CD4-positive, alpha-beta T cell treated with Interleukin-12 subunit alpha and Interleukin-12 subunit beta, for 1 hour (primary cell): ENCODE measurements at places on chromosomes 3 and 15.

DNA sequence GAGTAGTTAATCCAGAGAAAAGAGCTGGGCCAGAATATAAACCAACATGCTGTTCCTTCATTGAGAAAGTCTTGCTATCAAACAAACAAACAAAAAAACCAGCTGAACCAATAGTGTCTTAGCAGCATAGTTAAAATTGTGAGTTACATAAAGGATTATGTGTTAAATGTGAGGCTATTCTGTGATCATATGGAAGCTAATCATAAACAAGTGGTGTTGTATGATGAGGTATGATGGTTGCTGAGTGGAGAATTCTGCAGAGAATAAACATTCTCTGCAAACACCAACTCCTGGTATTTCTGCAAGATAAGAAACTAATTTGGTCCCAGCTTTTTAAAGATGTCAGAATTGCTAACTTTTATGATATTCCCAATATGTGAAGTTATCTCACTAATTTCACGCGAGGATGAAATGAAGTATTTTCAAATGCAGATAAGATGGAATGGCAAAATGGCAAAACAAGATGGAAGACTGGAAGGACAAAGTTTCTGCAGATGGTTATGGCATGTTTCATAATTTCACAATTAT, 22.9 kb upstream of the SPESP1 start:
- DNase-seq: no peak

DNA sequence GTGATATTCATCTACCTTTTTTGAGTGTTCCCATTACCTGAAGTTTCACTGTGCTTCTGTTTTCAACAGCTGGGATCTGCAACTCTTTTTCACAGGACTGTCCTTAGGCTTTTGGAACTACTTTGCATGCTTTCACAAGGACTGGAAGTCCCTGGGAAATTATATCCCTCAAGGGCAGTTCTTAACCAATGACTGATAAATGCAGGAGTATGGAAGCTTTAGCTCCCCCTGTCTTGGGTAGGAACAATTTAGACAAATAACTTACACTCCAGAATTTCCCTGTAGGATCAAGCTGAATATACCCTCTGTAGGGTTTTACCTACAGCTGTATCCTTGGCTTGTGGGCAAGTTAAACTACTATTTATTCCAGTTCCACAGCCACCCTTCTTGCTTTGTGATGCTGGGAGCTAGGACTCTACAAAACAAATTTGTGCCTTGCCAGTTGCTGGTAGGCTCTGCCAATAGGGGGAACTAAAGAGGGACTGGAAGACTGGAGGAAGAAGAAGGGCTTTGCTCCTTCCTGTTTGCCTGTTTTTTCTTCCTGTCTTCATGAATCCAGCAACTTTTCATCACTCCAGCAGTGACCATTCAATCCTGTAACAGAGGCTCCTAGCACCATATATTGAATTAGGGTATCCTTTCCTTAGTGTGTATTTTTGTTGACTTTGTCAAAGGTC, 6.8 kb upstream of the ZNF280D start:
- peak; percentile 12 for DNase-seq

DNA sequence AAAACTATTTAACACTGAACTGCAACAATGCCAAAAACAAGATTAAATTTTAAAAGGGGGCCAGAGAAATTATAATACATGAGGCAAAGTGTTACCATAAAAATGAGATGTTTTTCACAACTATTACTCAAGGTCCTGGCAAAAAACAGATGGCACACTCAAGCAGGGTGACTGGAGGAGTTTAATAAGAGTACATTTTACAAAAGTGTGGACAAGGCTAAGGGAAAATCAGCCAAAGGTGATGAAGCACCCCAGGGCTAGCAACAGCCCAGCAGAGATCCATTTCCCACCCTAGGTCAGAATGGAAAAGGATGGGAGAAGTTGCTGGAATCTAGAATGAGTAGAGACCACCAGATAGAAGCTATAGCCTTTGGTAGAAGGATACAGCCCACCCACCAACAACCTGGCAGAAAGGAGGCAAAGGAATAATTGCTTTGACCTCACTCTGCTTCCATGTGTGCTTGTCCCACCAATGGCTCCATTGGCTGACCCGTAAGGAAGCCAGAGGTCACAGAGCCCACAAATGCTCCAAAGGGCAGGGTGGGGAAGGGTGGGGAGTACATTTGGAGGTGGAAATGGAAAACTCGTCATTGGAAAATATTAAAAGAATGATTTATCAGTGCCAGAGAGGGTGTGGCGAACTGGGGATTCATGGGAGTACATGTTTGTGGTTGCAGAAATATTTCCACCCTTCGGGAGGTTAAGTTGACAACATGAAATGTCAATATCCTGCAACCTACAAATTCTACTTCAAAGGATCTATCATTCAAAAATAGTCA, 161.0 kb upstream of the UBE2E2 start:
- no peak for DNase-seq

- DNase-seq: no peak
Measured at GRCh38 chr3:76242886-76243753, 457.8 kb upstream of the ZNF717 start.

- no peak for DNase-seq
Measured at GRCh38 chr3:46087871-46088270, 60.6 kb upstream of the XCR1 start.

GRCh38 chr15:37007301-37007700, 93.0 kb downstream of the MEIS2 start:
- no peak for DNase-seq

DNA sequence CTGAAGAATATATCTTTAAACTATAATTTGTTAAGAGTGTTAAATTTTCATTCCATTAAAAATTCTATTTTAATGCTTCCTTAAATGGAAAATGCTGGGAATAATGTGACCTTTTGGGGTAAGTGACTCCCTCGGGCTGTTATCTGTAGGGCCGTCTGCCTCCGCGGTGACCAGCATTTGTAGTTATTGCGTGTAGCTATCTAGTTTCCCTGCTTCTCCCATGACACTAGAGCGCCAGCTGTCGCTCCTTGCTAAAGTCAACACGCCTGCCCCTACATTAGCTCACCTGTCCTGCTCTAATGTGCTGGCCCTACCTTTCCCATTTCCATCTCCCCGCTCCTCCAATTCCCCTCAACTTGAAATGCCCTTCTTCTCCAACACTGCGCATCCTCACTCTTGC, 12.4 kb upstream of the CHRM5 start:
- DNase-seq: no peak

DNA sequence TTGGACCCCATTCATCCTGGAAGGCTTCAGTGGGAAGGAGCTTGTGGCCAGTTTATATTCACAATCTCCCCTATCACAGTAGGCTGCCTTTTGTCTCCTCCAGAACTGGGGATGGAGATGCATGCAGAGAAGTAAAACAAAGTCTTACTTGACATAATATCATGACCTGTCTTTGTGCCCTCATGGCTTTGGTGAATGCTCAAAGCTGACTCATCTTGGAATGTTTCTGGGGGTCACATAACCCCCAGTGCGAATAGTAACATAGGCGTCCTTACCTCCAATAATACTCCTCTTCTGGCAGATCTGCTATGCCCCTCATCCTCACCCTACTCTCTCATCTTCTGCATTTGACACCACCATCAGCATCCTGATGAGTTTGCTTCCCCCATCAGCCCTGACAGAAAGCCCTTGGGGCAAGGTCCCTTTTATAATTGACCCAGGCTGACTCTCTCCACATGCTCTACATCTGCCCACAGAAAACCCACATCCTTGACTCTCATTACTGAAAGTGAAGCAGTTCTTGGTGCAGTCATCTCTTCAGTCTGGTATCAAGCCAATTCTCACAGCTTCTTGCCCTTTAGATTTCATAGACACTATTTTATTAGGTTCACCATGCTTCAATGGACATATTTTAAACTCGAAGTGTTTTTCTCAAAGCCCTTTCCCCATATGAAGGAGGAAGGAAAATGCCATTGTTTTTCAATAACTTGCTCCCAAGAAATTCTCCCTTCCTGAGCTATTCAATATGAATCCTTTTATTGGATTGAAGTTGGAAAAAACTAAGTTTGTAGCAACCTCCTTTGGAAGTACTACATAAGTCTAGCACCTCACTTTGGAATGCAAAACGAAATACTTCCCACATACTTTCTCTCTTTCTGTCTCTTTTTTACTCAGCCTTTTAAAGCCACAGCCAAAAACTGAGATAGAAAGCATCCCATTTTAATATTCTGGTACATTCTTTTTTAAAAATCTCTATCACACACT, 36.6 kb downstream of the OSTN start:
- DNase-seq: no peak

DNA sequence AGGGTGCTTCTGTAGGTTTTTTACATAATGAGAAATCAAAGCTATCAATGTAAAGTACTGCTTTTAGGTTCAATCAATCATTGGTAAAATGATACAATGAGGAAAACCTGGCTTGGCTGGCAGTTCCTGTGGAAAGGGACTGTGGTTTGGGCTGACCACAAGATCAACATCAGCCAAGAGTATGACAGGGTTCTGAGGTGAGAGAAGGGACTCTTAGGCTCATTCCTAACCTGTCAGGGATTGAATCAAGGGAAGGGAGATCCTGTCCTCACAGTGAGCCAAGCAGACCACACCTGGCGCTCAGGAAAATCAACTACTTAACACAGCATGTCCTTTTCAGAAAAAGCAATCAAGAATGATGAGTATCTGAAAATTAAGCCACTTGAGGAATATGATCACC, 111.1 kb downstream of the MAGI1 start:
- no peak for DNase-seq

- DNase-seq: peak; percentile 16
Measured at GRCh38 chr3:144128108-144128892, 156.7 kb downstream of the DIPK2A start.

DNA sequence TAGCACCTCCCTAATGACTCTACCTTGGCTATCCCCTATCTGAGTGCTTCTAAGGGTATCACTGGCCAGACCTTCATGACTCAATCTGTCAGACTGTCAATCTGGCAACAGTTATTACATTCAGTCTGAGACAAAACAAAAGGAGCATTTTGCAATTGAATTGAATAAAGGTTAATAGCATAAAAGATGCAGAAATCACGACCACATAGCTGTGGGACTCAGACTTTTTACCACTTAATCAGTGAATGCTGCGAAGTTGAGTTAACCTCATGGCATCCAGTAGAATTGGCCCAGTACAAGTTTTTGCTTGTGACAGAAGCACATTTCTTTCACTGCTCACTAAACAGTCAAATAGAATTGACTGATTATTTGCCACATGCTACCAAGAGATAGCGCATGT, 480.7 kb upstream of the DPPA4 start:
- DNase-seq: no peak

- no peak for DNase-seq
Measured at GRCh38 chr3:71565316-71565715, 18.2 kb downstream of the FOXP1 start.

DNA sequence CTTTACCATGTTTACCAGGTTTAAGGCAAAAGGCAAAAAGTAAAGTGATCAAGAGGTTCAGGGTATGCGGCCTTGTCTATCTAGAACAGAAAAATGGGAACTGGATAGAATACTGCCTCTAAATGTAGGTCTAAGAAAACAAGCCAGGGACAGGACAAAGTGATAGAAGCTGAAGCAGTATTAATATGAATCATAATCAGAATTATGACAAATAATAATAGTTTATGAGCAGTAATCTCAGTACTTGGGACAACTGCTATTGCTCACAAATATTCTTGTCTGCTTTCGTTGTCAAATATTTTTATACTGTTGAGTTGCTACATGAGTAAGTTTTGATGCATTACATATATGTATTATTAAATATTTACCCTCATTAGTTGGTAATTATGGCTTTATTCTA, 356.9 kb upstream of the RBMS3 start:
- DNase-seq: no peak

DNA sequence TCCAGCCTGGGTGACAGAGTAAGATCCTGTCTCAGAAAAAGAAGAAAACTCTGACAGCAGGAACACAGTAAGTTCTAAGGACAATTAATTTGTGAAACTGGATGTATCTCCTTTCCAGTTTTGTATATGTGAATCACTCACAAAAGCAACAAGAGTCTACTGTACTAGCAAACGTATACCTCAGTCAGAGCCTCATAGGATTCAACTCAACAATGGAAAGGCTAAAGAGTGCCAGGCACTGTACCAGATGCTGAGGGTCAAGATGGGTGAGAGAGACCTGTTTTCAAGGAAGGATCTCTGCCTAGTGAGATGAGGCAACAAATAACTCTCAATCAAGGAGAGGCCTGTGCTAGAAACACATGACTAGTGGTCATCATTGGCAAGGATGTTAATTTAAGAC, 14.9 kb downstream of the TBL1XR1 start:
- no peak for DNase-seq

GRCh38 chr15:70562906-70563305, 200.5 kb downstream of the UACA start:
- DNase-seq: no peak

GRCh38 chr3:167497903-167498302, 24.1 kb upstream of the SERPINI2 start:
- no peak for DNase-seq

GRCh38 chr3:105093371-105094252, 273.1 kb upstream of the ALCAM start:
- DNase-seq: no peak
